ENCODE measurements at places on chromosomes 12 and 14. TPM values are rescaled to one million over a fixed set of nuclear protein-coding genes. Genes with fewer than 3 reads are reported as not detected.
A peak's percentile ranks its signal among the peaks of the same experiment; 100 is the strongest.

DNA sequence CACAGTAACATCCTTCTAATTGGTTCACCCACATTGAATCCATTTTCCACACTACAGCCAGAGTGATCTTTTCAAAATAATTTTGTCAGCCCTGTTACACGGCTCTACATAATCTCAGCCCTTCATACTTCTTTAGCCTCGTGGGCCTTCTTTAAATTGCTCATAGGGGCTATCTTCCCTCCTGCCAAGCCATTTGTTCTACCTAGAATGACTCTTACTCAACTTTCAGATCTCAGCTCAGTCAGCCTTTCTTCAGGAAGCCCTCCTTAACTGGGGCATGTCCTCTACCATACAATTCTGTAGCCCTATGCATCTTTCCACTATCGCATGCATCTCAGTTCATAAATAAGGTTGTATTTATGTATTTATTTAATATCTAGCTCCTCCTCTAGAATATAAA lies 39.7 kb downstream of the CEP128 start:
- DNase-seq, result no peak

TAS2R8 gene
- not detected for total RNA-seq

TAS2R43 gene
- total RNA-seq, result 0.21 TPM

DNA sequence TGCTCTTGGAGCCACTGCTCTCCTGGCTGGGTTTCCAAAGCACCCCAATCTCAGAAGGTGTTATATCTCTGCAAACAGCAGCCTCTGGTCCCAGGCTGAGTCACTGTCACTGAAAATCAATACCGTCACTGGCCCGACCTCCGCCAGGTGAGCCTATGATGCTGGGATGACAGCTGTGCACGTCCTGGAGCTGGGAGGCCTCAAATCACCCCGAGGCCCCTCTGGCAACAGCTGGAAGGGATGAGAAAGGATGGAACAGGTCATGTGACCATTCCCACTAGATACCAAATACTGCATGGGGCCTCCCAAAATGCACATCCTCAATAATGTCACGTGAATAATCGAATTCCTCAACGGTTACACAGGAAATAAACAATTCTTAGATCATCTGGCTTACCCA lies 190.8 kb downstream of the TTC7B start:
- DNase-seq, result no peak

IRAK3 gene
- 0.46 TPM for total RNA-seq

- no peak for DNase-seq
Observed at GRCh38 chr14:89926694-89927093, 27.8 kb downstream of the EFCAB11 start.

DNA sequence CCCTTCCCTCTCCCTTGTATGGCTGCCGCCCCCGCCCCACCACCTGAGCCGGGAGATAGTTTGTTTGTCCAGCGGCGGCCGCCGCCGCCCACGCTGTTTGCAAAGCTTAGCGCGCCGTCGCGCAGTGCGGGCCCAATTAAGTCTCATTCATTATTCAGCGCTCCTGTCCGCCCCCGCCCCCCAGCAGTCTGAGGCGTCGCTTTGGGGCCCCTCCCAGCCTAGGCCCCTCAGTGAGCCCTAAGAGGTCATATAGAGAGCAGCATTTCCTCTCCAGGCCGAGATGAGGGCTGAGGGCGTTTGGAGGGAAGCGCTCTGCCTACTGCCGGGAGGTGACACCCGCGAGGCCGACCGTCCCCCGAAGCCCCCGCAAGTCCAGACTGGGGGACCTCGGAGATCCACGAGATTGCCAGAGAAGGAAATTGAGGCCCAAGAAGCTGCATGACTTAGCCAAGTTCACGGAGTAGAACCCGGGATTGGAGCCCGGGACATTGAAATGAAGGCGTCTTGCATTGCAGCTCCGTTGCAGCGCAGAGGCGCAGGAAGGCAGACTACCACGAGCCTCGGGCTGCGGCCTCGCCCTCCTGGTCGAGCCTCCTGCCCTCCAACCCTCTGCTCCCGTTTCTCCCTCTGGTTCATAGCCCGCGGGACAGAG lies at the start of gene DNAJC22:
TSS of gene DNAJC22 (plus strand) at position 230 of the 652 bp plus-strand sequence. CDS start 1,985 bp downstream, outside the sequence.
- DNase-seq, result peak; percentile 48

DNAJC22 gene
- total RNA-seq, result not detected

RTN1 gene
- total RNA-seq, result not detected
